ENCODE measurements at places on chromosomes 5 and 9.

DNA sequence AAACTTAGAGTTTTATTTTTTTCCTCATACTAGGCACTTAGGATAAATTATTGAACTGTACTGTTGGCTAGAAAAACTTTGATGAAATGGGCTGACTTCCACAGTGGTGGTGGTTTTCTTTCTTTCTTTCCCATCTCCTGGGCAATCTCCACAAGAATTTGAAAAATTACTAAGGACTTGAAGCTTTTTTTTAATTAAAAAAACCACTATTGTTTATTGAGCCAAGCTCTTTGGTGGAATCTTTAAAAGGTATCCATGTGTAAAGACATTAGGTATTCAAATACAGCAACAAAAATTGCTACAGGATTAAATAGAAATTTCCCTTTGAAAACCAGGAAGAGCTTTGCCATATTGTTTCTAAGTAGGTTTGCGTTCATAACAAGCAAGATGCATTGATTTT lies 14.1 kb downstream of the MARCHF6 start:
- no peak for DNase-seq

DNA sequence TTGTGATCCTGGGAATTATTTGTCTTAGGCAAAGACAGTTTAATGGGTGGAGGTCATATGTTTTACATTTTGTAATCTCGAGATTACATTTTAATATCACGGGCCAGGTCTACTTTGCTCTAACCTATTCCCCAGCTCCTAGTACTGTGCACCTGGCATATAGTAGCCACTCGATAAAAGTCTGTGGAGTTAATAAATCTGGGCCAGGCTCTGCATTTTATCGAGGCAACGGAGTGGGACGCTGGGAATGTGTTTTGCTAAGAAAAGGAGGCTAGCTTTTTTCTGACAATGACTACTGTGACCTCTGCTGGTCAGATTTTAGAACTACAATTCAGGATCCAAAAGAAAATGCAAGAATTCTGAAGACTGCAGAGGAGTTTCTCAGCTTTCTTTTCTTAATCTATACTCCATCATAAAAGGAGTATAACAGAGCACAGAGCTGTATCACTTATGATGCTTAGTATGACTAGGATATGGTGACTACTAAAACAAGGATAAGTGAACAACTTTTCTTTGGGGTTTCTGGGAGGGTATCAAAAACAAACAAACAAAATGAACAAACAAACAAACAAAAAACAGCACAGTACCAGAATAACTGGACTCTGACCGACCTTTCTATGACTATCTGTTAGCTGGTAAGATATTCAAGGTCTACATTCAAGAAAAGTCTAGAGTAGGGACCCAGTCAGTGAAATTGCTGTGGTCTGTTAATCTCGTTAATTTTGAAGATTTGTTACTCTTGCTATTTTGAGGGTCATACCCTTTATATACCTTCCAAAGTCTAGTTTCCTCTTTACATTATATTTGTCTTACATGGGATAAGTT lies 46.1 kb upstream of the CER1 start:
- DNase-seq: no peak

DNA sequence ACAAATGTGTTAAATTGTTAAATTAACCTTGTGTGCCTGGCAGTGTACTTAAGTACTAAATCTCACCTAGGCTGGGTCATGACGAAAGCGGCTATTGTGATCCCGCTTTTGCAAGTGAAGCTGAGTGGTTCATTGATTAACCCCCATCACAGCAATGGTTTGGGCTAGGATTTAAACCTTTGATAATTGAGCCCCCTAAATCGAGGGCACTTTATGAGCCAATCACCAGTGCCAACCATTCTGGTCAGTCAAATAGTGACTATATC lies 22.8 kb downstream of the HNRNPK start:
- no peak for DNase-seq

- DNase-seq: no peak
Measured at GRCh38 chr9:127980060-127980705, 606 bp downstream of the EEIG1 start.

DNA sequence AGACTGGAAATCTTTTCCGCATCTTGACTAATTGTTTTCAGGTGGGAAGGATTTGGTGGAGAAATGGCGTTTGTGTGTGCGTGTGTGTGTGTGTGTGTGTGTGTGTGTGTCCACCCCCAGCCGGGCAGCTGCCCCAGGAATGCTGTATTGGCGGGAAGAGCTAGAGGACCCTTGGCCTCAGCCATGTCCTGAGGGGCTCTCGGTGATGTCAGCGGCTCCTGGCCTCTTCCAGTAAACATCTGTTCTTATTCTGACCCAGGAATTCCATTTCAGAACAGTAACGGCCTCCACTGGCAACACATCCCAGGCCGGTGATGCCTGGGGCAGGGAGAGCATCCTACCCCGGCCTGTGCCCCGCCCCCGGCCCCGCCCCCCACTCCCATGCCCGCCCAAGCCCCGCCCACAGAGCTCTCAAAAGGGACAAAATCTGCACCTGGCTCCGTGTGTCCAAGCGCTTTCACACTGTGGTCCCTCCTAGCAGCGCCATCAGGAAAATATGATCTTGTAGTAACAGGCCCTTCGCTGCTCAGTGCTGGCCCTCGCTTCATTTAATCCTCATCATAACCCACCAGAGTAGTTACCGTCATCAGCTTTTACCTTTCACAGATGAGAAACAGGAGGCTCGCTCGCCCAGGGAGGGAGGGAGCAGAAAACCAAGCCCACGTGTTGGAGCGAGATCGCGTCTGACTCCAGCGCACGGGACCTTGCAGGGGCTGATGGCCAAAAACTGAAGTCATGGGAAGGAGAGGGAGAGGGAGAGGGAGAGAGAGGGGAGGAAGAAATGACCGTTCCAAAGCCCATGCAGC lies 18.9 kb downstream of the ADAMTS2 start:
- no peak for DNase-seq

- DNase-seq: no peak
Measured at GRCh38 chr5:151758141-151758429, 346 bp downstream of the ATOX1 start.

- DNase-seq: peak; percentile 55
Measured at GRCh38 chr5:85049020-85049419, 664.3 kb upstream of the EDIL3 start.

- no peak for DNase-seq
Measured at GRCh38 chr5:143355710-143356109, 47.8 kb downstream of the NR3C1 start.

DNA sequence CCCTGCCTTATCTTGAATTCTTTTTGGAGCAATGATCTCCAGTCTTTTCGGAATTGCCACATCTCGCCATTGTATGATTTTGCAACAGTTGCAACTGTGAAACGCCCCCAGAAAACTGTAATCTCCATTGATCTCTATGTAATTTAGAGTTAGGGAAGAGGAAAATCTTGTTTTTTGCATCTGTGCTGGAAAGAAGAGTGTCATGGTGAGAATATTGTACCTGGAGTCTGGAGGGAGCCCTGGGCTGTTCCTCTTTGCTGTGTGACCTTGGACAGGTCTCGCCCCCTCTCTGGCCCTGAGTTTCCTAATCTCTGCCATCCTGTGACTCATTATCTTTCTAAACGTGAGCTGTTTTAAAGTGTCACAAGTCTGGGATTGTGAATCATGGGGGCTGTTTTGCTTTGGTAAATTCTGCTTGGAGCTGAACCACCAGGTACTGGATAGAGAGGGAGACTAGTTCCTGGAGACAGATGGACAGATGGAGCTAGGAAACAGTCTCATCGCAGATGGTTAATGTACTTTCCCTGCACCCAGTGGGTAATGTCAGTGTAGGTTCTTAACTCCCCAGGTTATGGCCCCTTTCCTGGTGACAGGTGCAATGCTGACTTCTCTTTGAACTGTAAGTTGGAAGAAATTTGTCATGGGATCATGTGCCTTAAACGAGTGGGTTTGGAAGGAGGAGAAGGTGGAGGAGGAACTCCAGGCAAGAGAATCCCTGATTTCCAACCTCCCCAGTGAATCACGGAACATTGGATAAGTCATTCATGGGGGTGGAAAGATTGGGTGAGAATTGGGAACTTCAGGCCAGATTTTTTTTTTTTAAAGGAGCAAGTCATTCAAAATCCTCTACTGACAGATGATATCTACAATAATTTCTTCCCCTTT lies 19.6 kb downstream of the PPARGC1B start:
- no peak for DNase-seq

- DNase-seq: no peak
Measured at GRCh38 chr9:110028676-110029075, 179.3 kb downstream of the C9orf152 start.

- no peak for DNase-seq
Measured at GRCh38 chr5:138949988-138950387, 74.9 kb upstream of the LRRTM2 start.

DNA sequence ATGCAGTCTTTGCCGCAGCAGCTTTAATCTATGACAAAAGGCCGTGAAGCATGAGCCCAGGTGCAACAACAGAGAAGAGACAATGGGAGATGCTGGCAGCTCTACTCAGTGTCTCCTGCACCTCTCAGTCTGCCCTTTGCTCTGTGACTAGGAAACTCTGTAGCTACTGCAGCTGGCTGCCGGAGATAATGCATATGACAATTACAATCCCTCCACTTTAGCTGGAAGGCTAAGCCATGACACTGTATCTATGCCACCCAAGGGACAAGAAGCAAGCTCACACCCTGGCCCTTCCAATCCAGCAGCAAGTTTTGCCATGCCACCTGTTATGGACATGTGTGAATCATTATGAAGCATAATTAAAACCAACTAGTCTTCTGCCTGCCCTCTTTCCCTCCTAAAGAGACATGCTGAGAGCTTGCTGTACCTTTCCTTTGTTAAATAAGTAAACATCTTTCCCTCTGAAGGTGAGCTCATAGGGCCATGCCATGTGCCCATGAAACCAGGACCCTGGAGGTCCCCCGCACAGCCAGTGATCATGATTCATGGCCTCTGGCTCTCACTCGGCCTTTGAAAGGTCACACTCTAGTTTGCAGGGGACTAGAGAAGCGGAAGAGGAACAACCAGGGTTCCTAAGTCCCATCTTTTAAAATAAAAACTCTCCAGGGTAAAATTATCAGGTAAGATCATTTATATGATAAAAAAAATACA lies 219.4 kb downstream of the SPOCK1 start:
- DNase-seq: no peak

GRCh38 chr9:14198841-14199455 lies 115.0 kb downstream of the NFIB start:
- no peak for DNase-seq

DNA sequence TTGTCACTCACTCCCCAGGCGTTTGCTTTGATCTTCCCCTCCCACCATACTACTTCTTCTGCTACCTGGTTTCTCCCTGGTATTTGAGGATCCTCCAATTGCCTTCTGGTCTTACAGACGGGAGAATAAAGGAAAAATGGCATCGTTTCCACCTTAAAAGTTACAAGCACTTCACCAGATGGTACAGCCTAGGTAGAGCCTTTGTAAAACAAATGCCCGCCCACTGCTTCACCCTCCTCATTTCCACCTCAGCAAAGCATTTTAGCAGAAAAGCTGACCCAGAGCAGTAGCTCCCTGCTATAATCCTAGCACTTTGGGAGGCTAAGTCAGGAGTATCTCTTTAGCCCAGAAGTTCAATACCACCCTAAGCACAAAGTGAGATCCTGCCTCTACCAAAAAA lies 5.1 kb upstream of the ANXA2R start:
- DNase-seq: no peak

GRCh38 chr5:5178136-5178535 lies 38.0 kb downstream of the ADAMTS16 start:
- DNase-seq: no peak

DNA sequence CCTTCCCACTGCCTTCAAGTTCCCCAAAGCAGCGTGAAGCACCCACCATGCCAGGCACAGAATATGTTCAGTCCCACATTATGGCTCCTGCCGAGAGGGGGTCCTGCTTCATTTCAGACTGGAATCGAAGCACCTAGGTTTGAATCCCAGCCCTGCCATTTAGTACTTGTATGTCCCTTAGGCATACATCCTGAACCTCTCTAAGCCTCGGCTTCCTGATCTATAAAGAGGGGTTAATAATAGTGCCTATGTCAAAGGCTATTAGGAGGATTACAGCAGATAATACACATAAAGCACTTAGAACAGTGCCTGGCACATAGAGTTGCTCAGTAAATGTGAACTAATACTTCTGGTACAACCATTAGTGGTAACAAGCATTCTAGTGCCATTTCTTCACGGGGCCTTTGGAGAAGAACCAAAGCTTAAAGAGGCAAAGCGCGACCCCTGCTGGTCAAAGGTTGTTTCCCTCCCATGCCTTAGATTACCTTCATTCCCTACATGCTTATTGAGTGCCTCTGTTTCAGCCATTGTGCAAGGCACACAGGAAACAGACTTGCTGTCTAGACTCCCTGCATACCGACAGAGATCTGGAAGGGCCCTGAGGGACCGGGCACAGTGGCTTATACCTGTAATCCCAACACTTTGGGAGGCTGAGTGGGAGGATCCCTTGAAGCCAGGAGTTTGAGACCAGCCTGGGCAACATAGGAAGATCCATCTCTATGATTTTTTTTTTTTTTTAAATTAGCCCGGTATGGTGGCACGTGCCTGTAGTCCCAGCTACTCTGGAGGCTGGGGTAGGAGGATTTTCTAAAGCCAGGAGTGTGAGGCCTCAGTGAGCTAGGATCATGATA lies 98.3 kb downstream of the PPARGC1B start:
- DNase-seq: no peak

- no peak for DNase-seq
Measured at GRCh38 chr9:31908158-31908890, 476.1 kb upstream of the ACO1 start.

GRCh38 chr5:148739023-148739422 lies 84.7 kb upstream of the HTR4 start:
- no peak for DNase-seq

DNA sequence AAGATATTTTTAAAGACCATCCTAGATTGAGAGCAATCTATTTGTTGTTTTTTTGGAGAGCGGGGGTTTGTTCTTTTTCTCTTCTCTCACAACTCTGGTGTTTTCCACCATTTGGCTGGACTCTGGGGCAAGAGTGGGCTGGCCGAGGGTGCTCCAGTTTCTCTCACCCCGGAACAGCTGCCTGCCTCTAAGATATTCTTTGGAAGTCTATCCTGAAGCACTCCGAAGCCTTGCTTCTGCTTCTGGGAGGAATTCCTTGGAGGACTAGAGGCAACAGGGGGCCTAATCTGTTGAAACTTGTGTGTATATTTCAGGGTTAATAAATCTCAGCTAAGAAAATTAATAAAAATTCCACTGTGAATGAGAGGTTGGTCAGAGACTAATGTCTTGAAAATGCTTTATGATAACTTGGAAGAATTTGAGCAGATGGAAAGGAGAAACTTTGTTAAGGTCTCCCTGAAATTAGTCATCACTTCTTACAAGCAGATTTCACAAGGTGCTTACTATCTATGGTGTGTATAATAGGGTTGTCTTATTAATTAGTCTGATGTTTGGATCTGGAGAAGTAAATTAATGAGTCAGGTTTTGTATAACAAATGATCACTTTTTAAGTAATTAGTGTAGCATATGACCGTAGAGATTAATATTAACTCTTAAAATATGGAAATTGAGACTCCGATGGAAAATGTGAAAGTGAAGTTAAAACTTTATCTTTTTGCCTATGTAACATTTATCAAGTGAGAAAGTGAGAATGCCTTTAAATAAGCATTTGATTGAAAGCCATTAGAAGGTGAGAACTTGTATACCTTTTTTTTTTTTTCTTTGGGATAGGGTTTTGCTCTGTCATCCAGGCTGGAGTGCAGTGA lies 4.0 kb downstream of the MAN2A1 start:
- no peak for DNase-seq

Data from NCI-H1436 treated with DMSO at 0.1 percent for 48 hours (cell line).